NCI-H1092 (cell line): ENCODE measurements at places on chromosomes 1 and 21.

DNA sequence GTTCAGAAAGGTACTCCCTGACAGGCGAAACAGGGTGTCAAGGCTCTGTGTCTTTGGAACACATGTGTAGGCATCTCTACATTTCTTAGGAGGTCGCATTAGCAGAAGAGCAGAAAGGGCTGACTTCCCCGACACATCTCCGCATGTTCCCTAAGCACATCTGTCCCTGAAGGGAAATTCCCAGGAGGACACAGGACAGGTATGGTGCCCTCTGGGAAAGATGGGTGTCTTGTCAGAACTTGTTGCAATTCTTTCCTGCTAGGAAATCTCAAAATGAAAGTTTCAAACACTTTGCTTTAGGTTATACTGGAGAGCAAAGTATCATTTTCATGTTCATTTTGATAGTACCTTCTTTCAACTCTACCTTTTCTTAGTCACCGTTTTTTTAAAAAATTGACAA lies 2.0 kb downstream of the DSCAM start:
- no peak for DNase-seq

- no peak for DNase-seq
These were observed 57.0 kb downstream of the PTP4A2 start for GRCh38 chr1:31880957-31881687.

DNA sequence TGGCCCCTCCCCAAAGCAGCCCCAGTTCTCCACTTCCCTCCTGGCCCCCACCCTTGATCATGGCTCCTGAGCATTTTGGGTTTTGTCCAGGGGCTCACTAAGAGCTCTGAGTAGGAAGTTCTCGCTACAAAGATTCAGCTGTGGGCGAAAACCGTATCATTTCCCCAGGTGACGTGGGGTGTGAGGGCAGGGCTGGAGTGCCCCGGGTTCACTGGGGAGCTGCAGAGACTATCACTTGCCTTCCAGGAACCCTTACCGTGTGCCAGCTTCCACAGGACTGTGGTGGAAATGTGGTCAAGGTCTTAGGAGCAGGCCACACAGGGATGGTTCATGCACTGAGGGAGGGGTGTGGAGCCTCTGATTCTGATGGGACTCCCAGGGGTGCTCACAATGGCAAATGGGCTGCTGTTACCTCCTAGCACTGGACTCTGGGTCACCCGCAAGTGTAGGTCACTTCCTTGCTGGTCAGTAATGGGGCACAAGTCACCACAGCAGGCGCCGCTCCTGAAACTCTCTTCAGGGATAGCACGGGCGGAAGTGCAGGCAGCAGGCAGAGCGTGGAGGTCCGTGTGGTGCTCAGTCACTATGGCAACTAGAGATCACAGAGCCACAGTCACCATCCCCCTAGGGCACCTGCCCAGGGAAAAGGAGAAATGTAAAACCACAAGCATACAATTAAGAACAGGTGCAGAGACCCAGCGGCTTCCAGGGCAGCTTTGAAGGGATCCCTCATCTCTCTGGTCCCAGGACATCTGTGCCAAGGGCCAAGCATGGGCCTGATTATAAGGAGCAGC lies 35.4 kb downstream of the RSPH1 start:
- DNase-seq = peak; percentile 65

DNA sequence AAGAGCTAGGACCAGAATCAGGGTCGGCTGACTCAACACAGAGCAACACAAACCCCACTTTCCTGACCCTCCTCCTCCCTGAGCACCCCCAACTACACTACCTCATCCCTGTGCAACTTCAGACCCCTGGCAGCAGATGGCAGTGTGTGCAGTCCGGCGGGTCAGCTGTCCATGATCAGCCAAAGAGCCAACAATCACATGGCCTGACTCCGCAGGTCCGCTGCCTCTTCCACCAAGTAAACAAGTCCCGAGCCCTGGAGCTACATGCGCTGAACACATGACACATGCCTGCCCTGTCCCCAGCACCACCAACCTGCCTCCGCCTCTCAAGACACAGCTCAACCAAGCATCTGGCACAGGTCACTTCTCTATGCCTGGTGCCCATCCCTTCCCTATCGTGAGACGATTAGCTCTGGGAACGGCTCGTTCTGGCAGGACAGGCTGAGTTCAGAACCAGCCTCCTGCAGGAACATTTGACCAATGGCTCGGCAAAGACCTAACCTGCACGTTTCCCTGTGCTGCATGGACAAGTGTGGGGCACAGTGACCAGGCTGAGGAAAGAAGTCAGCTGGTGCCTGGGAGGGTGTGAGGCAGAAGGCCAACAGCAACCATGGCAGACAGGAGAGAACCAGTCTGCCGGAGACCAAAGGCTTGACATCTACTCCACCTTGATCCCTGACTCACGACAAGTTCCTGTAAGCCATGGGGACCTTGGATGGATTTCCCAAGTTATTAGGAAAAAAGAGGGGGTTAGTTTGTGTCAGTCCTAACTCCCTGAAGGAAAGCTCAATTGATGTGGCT lies 60.3 kb downstream of the CD46 start:
- no peak for DNase-seq

- DNase-seq = no peak
These were observed 28.9 kb downstream of the ITLN2 start for GRCh38 chr1:160925652-160926244.

DNA sequence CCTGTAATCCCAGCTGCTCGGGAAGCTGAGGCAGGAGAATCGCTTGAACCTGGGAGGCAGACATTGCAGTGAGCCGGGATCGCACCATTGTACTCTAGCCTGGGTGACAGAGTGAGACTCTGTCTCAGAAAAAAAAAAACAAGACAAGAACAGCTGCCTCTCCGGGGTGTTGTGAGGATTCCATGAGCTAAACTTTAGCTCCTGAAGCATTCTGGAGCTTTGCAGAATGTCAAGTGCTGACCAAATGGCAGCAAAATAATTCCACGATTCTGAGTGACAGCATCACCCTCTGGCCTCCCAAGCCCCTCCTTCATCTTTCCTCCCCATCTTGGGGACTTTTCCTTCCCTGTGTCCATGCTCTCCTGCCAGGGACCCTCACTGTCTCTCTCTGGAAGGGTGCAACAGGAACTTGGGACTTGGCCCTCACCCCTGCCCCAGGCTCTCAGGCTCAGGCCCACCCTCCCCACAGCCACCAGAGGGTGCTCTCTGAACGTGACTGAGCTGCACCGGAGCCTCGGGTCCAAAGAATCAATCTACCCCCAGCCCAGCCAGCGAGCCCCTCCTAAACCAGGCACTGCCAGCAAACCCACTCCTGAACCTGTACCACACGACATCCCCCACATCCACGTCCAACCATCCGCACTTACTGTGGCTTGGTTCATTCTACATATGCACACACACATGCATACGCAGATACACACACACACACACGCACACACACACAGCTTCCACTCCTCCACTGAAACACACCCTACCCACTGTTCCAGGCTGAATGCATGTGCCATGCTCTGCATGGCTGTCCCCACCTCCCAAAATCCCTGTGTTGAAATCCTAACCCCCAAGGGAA lies 45.7 kb downstream of the ACOT7 start:
- DNase-seq = no peak

DNA sequence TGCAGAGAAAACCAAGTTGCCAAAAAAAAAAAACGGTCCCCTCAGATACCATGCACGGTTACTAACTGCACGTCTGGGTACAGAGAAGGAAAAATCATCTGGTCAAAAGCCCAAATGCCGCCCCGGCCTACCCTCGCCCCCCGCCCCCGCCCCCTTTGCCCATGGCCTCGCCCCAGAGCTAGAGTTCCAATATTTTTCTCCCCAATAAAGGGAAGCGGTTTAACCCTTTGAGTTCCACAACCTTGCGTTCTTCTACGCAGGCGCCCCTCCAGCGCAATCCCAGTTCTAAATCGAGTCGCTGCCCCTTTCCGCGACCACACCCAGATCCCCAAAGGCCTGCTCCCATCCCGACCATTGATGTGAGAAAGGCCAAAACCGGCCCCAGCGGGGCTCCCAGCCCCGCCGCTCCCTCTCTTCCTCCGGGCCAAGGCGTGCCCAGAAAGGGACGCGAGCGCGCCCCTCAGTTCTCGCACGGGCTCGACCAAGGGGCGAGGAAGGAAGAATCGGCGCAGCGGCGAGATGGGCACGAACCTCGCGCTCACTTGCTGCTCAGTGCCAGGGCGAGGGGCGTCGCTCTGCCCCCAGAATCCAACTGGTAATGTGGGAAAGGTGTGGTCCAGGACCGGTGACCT lies 797 bp downstream of the WDR47 start:
- peak; percentile 23 for DNase-seq

DNA sequence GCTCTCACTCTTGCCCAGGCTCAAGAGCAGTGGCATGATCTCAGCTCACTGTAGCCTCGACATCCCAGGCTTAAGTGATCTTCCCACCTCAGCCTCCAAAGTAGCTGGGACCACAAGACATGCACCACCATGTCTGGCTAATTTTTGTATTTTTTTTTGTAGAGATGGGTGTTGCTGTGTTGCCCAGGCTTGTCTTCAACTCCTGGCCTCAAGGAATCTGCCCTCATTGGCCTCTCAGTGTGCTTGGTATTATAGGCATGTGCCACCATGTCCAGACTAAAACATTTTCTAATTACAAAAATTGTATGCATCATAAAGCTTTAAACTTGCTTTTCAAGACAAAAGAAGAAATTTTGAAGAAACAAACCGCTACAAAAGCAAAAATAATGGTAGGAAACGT lies 20.1 kb downstream of the CBR1 start:
- no peak for DNase-seq

GRCh38 chr1:198656500-198656932 lies 17.7 kb downstream of the PTPRC start:
- DNase-seq = no peak

- DNase-seq = no peak
These were observed 1.6 kb downstream of the RASSF5 start for GRCh38 chr1:206508956-206509355.

GRCh38 chr21:28632755-28633408 lies 359.8 kb downstream of the LTN1 start:
- no peak for DNase-seq

DNA sequence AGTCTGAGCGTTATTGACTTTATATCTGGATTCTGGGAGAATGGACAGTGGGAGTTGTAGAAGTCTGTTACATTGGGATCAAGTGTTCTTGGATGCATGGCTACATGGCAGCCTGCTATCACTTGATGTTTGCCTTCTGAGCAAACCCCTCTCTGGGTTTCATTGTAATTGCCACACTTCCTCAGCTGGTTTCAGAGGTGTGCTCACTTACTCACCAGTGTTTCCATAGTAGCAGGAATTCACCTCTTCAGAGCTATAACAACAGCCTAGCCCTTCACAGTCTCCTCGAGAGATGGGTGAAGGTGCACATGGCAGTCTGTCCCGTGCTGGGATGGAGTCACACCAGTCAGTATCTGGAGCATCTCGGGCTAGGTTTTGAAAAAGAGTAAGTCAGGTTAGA lies 2.6 kb downstream of the ZP4 start:
- DNase-seq = no peak

DNA sequence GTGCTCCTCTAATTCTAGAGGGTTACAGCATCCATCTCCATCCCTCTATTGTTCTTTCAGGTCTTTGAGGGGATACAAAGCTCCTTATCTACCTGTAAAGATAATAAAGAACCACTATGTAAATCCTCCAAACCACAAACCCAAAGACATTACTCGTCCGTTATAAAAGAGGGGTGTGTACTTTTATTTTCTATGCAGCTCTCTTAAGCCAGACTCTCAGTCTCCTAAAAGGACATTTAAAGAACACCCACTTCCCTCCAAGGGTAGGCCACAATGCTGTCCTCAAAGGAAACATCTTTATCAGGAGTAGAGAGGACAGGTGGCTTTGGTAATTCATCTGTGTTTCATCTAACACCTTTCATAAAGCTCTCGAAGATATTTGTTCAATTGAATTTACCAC lies 67.9 kb upstream of the DYNLT5 start:
- no peak for DNase-seq

- no peak for DNase-seq
These were observed 176.3 kb upstream of the ZNHIT6 start for GRCh38 chr1:85884372-85885035.

DNA sequence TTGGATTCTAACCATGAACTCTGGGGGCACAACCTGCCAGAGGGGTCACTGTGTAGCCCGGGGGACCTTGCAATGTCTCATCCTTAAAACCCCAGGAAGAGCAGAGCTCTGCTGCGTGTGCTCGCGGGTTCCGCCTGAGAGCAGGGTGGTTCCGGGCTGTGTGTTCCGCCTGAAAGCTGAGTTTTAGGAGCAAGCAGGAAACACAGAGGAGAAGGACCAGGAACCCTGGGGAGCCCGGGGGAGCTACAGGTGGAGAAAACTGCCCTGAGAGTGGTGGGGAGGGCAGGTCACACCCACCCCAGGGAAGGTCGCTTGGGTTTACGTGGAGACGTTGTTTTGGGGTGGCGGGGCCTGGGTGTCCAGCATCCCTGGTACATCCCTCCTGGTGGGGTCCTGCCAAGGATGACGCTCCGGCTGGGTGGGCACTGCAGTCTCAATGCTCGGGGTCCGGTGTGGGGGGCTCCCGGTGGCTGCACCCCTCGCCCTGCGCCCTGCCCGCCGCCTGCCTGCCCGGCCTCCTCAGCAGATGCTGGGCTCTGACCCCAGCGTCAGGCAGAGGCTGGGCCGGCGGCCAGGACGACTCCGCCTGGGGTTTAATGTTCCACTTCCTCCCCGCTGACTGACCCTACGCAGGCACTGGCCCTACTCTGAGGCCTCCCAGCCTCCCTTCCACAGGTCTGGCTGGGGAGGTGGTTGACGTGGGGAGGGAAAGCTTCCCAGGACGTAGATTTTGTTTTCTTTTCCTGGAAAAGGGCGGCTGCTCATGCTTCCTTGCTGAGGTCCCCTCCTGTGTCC lies 17.3 kb upstream of the C1orf159 start:
- DNase-seq = no peak

GRCh38 chr1:35558374-35559316 lies 1.0 kb downstream of the NCDN start:
- DNase-seq = no peak

GRCh38 chr1:202374099-202374498 lies 25.6 kb downstream of the PPP1R12B start:
- DNase-seq = no peak

GRCh38 chr1:150832597-150832996 lies 24.5 kb upstream of the CTSK start:
- DNase-seq = no peak

- no peak for DNase-seq
These were observed 2.7 kb downstream of the PIK3CD start for GRCh38 chr1:9654051-9654833.

GRCh38 chr1:214377485-214377884 lies 96.5 kb downstream of the SMYD2 start:
- DNase-seq = no peak

DNA sequence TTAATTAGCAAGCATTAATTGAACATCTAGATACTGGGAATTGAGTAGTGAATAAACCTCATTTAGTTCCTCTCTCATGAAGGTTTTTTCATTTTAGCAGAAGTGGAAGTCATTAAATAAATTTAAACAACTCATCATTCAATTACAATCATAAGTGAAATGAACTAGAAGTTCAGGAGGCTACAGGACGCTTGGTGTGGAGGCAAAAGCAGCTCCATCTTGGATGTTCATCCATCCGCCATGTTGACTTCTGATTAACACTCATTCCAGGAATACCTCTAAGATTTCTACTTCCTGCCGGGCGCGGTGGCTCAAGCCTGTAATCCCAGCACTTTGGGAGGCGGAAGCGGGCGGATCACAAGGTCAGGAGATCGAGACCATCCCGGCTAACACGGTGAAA lies 11.5 kb upstream of the NTPCR start:
- DNase-seq = no peak
